ENCODE measurements at places on chromosomes 3 and 15.

DNA sequence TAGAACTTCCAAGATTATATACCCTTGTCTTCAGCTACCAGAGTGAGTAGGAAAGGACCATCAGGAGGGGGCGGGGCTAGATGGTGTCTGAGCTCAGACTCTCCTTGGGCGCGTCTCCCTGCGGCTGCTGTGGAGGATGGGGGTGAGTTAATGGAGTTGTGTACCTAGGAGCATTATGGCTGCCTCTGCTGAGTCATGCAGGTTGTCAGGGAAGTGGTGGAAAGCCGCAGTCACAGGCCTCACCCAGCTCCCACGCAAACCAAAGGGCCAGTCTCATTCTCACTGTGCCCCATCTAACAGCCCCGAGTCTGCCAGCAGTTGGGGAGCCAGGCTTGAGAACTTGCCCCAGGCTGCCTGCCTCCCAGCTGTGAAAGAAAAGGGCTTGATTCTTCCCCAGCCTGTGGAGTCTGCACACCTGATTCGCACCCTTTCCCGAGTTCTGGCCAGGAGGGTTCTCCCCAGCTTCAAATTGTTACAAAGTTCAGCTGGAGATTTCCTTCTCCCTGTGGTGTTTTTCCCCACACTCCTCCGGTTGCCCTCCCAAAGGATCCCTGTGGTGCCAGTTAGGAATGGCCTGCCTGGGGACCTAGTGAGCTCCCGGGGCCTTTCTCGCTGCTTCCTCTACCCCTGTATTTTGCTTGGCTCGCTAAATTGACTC, 143.3 kb downstream of the HCN4 start:
- no peak for DNase-seq

DNA sequence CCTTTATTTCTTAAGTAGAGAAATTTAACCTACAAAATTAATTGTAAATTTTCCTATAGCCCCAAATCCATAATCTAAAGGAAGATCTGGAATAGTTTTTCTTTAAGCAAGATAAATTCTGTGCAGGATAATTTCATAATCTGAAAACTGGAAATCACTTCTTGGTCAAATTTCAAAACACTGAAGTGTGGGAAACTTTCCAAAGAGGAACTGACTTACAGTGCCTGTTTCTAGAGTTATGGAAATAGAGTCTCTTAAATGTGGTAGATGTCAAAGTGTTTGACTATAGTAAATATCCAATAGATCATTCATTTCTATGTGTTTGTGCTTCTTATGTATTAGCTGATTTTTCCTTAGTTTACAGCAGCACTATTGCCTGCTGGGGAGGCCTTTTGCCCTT, 1.6 kb upstream of the P2RY13 start:
- no peak for DNase-seq

DNA sequence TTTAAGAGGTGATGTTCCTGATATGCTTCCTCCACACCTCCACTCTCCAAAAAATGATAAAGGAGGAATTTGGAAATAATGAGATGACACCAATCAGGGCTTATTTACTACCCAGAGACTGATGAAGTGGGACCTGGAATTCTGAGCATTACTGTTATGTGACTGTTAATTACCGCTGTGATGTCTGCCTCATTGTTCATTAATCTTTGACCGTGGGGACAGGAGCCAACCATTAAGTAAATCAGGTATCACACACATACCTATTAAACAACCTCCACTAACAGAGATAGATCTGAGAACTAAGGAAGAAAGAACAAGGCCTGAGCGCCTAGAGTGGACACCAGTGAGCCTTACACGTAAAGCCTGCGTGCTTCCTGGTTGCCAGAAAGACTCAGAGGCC, 37.7 kb downstream of the ABHD5 start:
- no peak for DNase-seq

DNA sequence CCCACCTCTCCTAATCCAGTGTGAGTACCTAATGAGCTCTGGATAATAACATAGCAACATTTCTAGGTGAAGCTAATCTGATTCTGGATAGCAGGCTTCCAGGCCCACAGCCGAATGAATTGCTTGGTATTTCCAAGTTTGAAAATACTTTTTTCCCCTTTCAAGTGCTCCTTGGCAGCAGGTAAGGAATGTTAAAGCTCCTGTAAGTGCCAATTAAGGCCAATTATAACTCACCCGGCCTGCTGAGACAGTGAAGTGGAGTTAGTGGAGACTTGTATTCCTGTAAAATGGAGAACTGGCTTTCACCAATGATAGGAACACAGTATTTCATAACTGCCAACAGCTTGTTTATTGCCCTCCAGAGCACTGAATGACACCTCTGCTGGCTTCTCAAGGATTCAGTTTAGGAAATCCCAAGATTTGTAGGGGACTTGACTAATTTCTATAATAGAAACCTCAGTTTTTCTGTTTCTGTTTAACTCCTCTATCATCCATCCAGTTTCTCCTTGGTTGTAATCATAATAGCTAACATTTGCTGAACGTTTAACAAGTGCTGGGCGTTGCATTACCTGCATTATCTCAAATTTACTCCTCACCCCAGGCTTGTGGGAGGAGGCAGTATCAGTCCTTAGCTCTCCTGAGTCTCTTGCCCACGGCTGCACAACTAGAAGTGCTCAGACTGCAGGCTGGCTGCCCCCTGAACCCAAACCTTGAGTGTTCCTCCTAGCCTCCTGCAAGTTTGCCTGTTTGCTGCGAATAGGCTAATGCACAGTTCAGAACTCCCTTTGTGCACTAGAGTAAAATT, 52.7 kb upstream of the SCAANT1 start:
- DNase-seq: no peak

- no peak for DNase-seq
Observed at GRCh38 chr15:45759936-45760335, 125.1 kb downstream of the SQOR start.

DNA sequence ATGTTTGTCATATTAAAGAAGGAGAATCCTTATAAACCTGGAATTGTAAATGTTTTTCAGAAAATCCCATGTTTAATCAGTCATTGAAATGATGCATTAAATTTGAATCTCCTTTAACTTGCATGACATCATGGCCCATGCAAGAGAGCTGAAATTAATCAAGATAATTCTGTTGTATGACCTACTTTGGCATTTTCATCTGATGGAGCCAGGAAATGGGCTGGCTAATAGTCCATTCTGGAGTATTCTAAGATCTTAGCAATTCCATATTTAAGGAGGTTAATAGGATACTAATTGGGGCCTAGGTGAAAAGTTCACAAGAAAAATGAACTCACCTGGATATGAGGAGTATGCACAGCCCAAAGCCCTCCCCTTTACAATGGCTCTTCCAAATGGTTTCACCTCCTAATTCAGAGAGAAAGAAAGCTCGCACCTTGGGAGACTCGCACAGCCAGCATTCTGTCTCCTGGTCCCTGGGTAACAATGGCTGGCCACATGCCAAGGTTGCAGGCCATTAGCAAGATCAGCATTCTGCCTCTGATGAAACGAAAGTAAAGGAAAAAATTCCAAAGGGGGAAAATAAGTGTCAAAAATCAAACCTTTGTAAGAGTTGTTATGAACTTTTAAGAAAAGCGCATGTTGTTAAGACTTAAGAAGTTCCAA, 786.4 kb downstream of the MCTP2 start:
- DNase-seq: no peak

DNA sequence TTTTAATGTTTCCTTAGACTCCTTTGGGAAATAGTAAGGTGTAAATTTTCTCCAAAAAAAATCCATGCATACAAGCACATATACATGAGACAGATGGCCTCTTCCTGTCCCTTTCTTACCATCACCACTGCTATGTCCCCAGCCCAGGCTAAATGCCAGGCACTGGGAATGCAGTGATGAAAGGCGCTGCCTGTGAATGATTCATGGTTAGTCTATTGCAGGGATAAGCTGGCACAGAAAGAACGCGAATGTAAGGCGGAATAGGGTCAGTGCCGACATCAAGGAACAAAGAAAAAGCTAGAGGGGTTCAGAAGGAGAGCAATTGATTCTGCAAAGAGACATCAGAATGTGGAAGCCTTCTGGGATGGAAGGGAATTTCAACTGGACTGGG, 36.2 kb upstream of the CFAP161 start:
- DNase-seq: no peak

GRCh38 chr3:46335541-46335940, 18.4 kb upstream of the CCR2 start:
- DNase-seq: no peak

Measured in GM18507 (cell line).